IPS-NIHi11 (cell line): ENCODE measurements at places on chromosomes 7 and 10.
A peak's percentile ranks its signal among the peaks of the same experiment; 100 is the strongest.

GRCh38 chr10:130341356-130341755 is 205.2 kb downstream of the GLRX3 start:
- peak; percentile 77 for DNase-seq

- DNase-seq = no peak
Measured at GRCh38 chr10:90167174-90168064, 466.0 kb downstream of the KIF20B start.

GRCh38 chr10:52755297-52756062 is 17.1 kb downstream of the MBL2 start:
- DNase-seq = no peak

DNA sequence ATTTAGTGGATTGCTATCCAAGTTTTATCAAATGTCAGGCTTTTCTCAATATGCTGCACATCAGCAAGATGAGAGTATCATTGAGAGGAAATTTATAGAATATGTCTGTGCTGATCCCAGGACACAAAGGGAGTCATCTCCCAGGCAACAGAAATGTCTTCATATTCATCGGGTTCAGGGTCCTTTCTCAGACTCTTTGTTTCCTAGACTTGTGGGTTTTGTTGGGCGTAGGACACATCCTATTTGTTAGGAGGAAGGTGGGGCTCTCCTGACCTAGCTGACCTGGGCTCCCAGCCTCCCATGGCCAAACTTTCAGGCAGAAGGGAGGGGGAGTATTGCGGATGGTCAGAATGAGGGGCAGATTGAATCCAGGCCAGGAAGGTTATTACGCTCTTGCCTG is 22.9 kb upstream of the NPS start:
- no peak for DNase-seq

- DNase-seq = no peak
Measured at GRCh38 chr10:74012480-74012879, 14.6 kb downstream of the VCL start.

DNA sequence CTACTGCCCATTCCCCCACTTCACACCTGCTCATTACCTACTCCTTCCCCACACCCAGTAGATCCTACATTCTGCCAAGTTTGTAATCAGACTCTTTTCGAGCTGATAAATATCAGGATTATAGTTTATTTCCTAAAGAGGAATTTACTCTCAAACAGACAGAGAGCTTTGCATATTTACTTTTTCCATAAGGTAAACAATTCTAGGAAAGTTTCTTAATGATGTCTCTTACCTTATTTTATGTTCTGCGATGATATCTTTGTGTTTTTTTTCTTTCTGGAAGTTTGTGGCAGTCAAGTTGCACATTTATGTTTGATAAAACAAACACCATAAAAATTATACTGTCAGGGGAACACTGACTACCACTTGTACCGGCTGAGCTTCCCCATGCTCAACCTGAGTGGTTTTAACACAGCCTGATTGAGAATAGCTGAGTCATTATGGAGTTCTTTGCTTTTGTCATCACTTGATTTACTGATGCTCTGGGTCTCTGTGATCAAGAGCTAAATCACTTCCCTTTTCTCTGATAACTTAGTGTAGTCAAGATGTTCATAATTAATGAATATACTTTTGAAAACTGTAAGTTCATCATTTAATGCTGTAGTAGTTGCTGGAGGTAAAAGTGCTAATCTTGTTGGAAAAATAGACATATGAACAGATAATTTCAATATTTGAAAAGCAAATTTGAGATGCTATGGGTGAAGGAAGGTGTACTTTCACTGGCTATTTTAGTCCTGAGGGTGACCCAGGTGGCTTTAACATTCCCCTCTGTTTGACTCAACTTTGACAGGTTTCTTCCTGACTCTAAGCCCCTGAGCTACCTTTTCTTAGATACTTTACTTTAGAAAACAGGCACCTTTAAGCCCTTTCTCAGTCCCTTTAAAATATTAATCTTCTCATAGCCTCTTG is 1034.5 kb upstream of the LRRTM3 start:
- no peak for DNase-seq

GRCh38 chr7:2478399-2478785 is 2.2 kb upstream of the GRIFIN start:
- DNase-seq = peak; percentile 56

- DNase-seq = no peak
Measured at GRCh38 chr7:110397927-110398660, 692.8 kb upstream of the LRRN3 start.

GRCh38 chr7:106914018-106914607 is 49.0 kb downstream of the PIK3CG start:
- DNase-seq = no peak

- DNase-seq = no peak
Measured at GRCh38 chr10:14244801-14245211, 85.9 kb downstream of the FRMD4A start.

- DNase-seq = no peak
Measured at GRCh38 chr7:132275416-132276233, 300.6 kb downstream of the PLXNA4 start.

DNA sequence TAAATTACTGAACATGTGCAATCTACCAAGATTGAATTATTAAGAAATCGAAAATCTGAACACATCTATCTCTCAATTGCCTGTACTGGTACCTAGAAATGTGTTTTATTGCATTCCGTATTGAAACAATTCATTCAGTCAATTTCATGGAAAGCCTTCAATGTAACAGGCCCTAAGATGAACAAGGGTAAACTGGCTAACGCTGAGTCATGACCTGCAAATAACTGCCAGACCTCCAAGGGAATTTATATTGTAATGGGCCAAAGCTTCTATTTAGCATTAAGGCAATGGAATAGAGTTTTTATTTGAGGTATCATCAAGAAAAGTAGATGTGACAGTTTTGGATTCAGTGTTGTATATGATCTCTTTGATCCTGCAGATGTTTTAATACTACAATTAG is 49.9 kb upstream of the CD36 start:
- DNase-seq = no peak

DNA sequence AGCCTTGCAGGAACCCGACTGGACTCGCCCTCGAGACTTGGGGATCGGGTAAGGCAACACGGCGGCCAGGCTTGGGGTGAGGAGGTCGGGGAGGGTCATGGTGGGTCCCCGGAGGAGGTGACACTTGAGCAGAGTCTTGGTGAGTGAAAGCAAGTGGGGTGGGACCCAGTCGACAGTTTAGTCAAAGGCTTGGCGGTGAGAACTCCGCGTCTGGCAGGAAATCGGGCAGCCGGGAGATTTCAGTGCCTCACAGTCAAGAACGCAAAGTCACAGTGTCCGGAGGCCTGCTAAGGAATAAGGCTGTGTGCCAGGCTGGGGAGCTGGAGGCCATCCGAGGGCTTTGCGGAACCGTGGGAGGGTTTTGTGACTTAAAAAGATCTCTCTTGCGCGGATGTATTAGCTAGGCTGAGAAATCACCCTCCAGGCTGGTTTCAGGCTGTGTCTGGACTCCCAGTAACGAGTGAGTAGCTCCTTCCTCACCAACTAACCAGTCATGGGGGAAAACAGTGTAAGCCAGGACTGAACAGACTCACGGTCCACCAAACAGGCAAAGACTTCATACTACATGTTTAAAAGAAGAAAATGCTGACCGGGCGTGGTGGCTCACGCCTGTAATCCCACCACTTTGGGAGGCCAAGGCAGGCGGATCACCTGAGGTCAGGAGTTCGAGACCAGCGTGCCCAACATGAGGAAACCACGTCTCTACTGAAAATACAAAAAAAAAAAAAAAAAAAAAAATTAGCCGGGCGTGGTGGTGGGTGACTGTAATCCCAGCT is 613 bp downstream of the AP5Z1 start:
- no peak for DNase-seq

GRCh38 chr10:91930939-91931338 is 7.4 kb downstream of the BTAF1 start:
- no peak for DNase-seq

DNA sequence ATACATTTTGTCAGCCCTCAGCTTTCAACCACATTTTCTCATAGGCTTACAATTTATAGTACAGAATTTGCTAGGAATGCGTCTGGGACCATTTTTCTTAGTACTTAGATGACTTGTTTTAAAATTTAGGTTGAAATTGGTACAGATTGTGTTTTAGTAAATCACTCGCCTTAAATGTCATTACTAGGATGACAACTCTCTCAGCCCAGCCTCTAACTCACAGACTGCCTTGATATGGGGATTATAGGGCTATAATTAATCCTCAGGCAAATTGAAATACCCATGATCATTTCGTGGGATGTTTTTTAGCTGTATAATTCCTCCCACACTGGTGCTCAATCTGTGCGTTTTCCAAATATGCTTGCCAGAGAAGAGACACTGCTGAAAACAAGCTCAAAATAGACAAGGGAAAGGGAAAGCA is 299.7 kb upstream of the AKR1E2 start:
- DNase-seq = no peak

DNA sequence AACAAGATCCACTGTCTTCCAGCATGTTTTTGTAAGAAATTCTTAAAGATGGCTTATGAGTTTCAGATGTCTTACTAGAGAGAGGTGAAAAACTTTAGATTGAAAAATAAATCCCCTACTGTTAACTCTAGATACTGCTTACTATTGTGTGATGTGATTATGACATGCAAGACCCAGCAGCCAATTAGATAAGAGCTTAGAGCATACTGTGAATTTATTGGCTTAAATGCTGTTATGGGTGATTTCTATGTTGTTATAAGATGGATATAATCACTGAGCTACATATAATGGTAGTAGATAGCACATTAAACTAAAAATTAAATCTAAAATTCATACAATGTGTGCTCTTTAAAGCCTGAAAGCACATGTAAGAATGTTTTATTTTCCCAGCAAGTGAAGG is at the start of gene RNF133:
RNF133 (minus strand) TSS at position 101 of the 400 bp plus-strand sequence. CDS start 199 bp downstream, outside the sequence.
- no peak for DNase-seq

- DNase-seq = no peak
Measured at GRCh38 chr10:59829601-59830000, 76.3 kb upstream of the MRLN start.

- peak; percentile 8 for DNase-seq
Measured at GRCh38 chr10:108358912-108359311, 1194.4 kb upstream of the SORCS1 start.

DNA sequence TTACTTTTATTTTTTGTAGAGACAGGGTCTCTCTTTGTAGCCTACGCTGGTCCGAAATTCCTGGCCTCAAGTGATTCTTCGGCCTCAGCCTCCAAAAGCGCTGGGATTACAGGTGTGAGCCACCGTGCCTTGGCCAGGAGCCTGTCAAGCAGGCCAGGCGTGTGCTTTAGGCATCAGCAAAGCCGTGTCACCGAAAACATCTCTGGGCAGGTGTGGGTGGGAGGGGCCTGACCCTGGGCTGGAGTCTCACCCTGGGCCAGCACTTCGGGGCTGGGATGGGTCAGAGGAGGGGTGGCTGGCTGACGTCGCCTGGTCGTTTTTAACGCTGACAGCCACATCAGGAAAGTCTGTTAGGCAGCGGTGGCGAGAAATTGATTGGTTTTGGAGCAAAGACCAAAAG is 80.9 kb downstream of the UNCX start:
- no peak for DNase-seq

DNA sequence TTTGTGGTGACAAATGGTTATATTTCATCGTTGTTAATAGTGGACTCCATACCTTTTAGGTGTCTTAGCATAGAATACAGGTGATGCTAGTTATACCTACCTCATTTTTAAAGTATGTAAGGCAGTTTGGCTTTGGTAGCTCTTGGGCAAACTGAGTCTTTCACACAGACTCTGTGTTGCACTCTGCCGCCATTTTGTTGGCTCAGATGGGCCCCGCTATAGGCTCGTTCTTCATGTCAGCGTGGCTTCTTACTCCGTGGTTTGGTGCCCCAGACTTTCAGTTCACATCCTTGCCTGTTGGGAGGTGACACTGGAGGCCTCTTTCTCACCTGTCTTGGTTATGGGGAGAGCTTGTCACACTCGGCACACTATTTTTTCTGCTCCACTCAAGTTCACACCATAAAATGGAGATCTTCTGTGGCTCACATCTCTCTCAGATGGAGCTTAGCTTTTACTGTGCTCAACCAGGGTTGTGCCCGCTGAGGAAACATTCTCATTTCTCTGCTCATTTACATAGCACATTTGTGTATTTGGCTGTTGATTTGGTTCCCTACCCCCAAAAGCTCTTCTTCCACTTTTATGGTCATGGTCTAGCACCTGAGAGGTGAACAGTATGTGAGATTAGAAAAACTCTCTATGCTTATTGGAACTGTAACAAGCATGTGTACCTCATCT is 178.5 kb downstream of the ARID5B start:
- no peak for DNase-seq

DNA sequence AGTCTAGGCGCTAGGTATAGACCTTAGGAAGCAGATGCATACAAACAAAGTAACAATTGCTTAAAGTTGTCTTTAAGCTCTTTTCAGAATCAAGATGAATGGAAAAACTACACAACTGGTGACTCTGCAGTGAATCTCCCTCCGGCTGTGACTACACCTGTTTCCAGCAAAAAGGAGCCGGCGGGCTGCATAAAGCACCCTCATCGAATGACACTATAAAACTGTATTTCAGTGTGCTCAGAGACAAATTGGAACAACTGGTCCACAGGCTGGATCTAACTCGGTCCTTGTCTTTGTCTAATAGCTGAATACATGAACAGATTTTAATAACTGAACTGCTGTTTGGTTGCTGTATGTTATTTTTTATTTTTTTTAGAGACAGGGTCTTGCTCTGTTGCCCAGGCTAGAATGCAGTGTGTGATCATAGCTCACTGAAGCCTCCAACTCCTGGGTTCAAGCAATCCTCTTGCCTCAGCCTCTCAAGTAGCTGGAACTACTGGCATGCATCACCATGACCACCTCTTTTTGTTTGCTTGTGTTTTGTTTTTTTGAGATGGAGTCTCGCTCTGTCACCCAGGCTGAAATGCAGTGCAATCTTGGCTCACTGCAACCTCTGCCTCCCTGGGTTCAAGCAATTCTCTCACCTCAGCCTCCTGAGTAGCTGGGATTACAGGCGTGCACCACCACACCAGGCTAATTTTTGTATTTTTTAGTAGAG is 64.2 kb upstream of the SVIL start:
- no peak for DNase-seq

GRCh38 chr7:67716729-67717128 is 720.1 kb downstream of the TYW1 start:
- no peak for DNase-seq

- DNase-seq = no peak
Measured at GRCh38 chr7:41261080-41261479, 441.8 kb downstream of the INHBA start.

DNA sequence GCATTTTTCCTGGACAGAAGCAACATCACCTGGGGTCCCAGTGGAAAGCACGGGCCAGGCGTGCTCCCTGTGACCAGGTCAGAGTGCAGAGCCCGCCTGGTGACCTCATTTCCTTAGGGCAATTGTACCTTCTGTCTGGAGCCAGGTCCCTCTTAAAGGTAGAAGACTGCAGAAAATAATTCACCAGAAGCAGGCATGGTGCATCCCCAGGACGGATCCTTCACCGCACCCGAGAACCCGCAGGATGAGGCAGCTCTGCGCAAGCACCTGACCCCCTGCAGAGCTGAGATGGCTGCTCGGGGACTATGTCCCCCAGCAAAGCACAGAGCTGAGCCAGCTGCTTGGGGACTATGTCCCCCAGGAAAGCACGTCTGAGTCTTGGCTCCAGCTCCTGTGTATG is 557.6 kb downstream of the PTPRN2 start:
- DNase-seq = no peak

DNA sequence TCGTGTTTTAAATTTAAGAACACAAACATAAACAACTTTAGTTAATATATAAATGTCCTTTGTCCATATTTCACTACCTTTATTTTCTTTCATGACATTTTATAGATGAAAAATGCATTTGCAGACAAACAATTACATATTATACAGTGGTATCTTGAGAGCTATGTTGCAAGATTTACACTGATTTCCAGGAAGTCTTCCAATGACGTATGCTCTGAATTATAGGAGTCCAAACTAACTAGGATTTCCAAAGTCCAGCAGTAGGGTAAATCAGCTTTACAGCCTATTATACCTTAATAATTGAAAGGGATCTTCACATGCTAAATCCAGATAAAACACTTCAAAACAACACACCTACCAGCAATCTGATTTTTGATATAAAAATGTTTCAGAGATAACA is 69.4 kb downstream of the HYCC1 start:
- DNase-seq = no peak
